ENCODE measurements at places on chromosomes 2 and 18.

GRCh38 chr2:199907008-199907714 is 3.9 kb upstream of the C2orf69 start:
- DNase-seq = no peak

GRCh38 chr18:48777744-48778116 is 173.0 kb downstream of the SMAD7 start:
- DNase-seq = no peak

GRCh38 chr2:230898713-230899091 is 26.3 kb downstream of the GPR55 start:
- DNase-seq = no peak

GRCh38 chr2:28547906-28548600 is 52.2 kb downstream of the PLB1 start:
- no peak for DNase-seq

DNA sequence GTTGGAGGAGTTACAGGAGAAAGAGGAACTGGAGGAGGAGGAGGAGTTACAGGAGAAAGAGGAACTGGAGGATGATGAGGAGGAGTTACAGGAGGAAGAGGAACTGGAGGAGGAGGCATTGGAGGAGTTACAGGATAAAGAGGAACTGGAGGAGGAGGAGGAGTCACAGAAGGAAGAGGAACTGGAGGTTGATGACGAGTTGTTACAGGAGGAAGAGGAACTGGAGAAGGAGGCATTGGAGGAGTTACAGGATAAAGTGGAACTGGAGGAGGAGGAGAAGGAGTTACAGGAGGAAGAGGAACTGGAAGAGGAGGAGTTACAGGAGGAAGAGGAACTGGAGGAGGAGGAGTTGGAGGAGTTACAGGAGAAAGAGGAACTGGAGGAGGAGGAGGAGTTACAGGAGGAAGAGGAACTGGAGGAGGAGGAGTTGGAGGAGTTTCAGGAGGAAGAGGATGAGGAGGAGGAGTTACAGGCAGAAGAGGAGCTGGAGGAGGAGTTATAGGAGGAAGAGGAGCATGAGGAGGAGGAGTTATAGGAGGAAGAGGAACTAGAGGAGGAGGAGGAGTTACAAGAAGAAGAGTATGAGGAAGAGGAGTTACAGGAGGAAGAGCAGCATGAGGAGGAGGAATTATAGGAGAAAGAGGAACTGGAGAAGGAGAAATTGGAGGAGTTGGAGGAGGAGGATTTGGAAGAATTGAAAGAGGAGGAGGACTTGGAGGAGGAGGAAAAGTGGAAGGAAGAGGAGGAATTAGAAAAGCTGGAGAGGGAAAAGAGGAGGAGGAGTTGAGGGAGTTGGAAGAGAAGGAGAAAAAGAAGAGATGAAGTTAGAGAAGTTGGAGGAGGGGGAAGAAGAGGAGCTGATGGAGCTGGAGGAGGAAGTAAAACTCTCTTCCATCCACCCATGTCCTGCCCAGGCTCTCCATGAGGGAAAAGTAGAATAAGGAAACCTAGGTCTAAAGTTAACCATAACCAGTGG is 37.2 kb downstream of the CLASP1 start:
- DNase-seq = no peak

DNA sequence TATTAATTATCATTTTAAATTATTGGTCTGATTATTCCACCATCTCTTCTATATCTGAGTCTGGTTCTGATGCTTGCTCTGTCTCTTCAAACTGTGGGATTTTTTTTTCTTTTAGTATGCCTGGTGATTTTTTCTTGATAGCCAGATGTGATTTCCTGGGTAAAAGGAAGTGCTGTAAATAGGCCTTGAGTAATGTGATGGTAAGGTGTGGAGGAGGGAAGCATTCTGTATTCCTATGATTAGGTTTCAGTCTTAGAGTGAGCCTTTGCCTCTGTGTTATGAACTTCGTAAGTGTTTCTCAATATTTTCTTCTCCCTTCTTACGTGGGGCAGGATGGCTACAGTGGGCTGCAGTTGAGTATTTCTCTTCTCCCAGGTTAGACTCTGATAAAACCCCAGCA is 103.0 kb downstream of the EHBP1 start:
- DNase-seq = no peak

DNA sequence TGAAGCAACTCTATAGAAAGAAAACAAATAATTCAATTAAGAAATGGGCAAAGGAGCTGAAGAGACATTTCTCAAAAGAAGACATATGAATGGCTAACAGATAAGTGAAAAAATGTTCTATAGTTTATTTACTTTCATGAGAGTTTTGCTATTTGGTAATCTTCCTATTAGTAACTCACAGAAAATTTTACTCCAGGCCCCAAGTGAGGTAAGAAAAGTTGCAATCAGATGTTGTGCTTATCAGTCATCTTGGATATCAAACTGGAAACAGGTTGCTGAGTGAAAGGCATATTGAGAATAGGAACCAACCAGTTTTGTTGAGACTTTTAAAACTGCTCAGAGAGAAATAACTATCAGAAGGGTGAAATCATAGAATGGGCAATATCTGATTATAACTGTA is 1179.0 kb upstream of the ACVR2A start:
- DNase-seq = no peak

DNA sequence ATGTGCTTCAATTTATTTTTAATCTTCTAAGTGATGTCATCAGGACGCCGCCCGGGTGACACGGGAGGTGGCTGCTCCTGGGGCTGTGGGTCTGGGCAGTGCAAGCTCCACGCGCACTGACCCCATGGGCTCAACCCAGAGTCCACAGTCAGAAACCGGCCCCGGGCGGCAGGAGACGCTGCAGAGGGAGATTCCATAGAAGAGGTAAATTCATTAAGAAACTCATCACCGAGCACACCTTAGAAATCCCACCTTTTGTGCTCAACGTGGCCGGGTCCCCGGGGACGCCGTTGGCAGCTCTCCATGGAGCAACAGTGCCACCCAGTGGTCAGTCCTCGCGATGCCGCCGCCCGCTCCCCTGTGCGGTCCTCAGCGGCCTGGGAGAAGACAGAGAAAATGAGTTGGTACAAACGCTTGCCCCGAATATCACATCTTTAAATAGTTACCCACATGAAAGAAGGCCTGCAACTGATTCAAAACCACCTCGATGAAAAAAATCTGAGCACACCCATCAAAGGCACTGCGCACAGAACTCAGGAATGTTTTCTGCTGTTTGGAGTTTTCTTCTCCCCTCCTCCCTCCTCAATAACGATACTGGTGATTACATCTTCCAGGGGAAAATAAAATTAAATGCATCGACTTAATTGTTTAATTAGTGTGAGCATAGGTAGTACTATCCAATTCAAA is 92.6 kb downstream of the CMPK2 start:
- DNase-seq = peak; percentile 47
